Mammary epithelial cell (primary cell): ENCODE measurements at places on chromosomes 4 and X. TPM values are rescaled to one million over a fixed set of nuclear protein-coding genes. Genes with fewer than 3 reads are reported as not detected.

RGS12 gene
- total RNA-seq: 72.5 and 94.3 TPM in 2 replicates

RTL5 gene
- total RNA-seq: 1.8 TPM

FHIP1A gene
- 33.0 and 34.6 TPM in 2 replicates for total RNA-seq

MAGEA3 gene
- not detected in 2 replicates for total RNA-seq

MAD2L1 gene
- total RNA-seq: 4.3 TPM

L1CAM gene
- total RNA-seq: 55.3 and 96.4 TPM in 2 replicates

ATG4A gene
- 9.4 and 10.1 TPM in 2 replicates for total RNA-seq

F8A3 gene
- 4.8 TPM for total RNA-seq

SPATA4 gene
- 0.75 and 0.94 TPM in 2 replicates for total RNA-seq

LAGE3 gene
- total RNA-seq: 6.5 and 12.2 TPM in 2 replicates

GRCh38 chrX:111511477-111511876 is at the start of gene SERTM2:
SERTM2 (plus strand) TSS chrX:111511645; CDS start chrX:111518858, 7,213 bp downstream.
- peak; percentile 4 for DNase-seq

DNA sequence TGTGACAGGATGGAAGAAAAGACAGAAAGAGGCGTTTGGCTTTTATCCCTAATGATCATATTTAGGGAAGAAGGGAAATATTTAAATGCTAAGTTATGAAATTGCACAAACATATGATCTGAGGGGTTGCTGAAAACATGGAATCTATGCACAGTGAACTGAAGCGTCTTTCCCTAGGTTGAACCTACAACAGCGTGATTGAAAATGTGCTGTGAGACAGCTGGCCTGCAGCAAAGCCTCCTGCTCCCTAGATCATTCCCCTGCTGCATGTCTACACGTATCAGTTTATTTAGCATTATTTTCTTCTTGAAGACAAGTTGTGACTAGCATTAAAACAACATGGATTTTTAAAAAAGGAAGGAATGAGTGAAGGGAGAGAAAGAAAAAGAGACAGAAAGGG is 272.5 kb upstream of the TRAM1L1 start:
- DNase-seq: no peak

GRCh38 chrX:22742174-22742573 is 257.6 kb upstream of the DDX53 start:
- peak; percentile 6 for DNase-seq

DNA sequence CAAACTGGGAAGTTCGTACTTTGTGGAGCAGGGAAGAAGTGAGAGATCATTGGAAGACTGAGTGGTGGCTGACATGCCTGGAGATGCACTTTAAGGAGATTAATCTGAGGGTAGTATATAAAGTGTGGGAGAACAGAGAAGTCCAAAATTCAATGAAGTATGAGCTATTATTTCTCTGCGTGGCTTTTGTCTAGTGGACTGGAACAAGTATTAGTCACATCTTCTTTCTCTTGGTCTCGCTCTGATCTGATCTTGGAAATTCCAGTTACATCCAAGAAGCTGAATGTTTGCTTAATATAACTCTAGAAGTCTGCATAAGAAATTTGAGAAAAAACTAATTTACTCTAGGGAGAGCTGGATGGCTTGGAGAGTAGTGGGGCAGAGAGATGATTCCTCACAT is 64.8 kb upstream of the NR0B1 start:
- no peak for DNase-seq

- DNase-seq: no peak
Measured at GRCh38 chr4:85788604-85789003, 313.7 kb downstream of the ARHGAP24 start.

DNA sequence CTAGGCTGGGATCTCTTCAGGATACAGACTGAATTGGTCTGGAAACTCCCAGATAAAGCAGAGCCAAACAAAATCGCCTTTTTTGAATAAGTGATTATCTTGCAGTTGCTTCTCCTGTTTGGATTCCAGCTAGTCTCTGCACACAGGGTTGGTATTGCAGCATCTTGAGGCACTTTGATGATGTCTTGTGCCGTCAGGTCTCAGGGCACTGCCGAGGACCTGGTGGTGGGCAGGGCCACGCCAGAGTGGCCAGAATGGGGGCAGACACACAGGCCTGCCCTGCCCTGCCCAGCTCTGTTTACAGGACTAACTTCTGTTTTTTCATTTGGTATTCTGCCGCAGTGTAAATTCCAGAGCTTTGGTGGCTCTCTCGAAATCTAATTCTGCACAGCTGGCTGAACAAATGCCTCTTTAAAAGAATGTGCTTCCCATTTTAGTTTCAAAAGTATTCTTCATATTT is 276.1 kb downstream of the NR3C2 start:
- no peak for DNase-seq

- peak; percentile 78 for DNase-seq
Measured at GRCh38 chrX:30607155-30607554, 29.6 kb upstream of the TASL start.

GRCh38 chr4:21134994-21135393 is 434.7 kb downstream of the PACRGL start:
- peak; percentile 29 for DNase-seq

GRCh38 chr4:15010038-15010585 is 7.8 kb downstream of the CPEB2 start:
- DNase-seq: no peak

GRCh38 chr4:1232661-1233621 is 16.0 kb downstream of the CTBP1 start:
- no peak for DNase-seq

- no peak for DNase-seq
Measured at GRCh38 chr4:26942871-26943270, 82.2 kb downstream of the STIM2 start.

- DNase-seq: peak; percentile 44
Measured at GRCh38 chr4:95715830-95716229, 124.1 kb upstream of the PDHA2 start.

GRCh38 chr4:175540732-175541131 is 271.3 kb downstream of the GPM6A start:
- no peak for DNase-seq

DNA sequence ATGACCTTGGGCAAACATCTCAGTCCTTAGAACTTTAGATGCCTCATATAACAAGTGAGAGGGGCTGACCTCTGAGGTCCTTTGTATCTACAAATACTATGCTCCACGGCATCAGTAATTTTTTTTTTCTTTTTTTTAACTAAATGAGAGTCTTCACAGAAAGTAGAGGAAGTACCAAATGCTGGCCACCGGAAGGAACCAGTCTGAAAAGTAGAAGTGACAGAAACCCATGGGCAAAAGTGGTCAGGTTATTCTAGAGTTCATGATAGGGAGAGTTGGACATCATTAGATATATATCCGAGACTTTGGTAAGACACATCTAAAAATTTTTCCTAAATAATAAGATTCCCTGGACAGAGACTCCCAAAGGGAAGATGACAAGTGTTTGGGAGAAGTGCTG is 53.7 kb downstream of the COQ2 start:
- no peak for DNase-seq

GRCh38 chr4:87029356-87029755 is 94.5 kb downstream of the AFF1 start:
- no peak for DNase-seq

DNA sequence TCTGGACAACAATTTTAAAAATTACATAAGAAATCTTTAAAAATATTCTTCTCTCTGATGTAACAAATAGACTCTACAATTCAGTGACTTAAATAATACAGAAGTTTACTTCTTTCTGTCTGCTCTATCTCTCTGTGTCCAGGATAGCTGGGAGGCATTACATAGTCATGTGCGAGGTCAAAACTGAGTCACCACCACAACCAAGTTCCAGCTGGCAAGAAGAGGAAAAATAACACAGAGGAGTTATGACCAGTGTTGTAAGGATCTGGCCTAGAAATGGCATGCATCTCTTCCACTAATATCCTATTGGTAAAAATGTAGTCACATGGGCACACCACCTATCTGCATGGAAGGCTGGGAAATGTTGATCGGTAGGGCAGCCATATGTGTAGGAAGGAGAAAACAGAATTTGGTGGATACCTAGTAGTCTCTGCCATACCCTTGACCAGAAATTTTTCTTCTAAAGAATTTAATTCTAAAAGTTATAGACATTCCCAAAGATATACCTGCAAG is 39.4 kb upstream of the WDFY3 start:
- DNase-seq: peak; percentile 84

GRCh38 chr4:182145334-182145905 is 97.8 kb upstream of the TENM3 start:
- DNase-seq: peak; percentile 54
